ENCODE measurements at places on chromosomes 11 and 22.
A peak's percentile ranks its signal among the peaks of the same experiment; 100 is the strongest.

DNA sequence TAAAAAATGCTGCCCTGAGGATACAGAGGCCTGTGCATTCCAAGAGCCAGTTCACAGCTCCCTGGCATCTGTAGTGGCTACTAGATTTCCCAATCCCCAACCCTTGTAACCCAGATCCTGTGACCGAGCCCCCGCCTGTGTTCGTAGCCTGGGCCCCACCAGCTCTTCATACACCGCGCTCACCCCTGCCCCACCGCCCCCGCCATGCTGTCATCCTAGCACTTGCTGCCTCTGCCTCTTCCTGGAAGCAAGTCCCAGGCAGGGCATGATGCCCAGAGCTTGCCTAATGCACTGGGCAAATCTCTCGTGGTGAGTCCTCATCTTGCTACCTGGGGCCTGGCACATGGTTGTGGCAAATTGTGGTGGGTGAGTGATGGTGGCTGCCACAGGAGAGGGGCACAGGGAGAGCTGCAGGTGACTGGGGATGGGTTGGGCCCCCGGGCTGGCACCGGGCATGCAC lies 7.1 kb downstream of the MGAT3 start:
- DNase-seq = peak; percentile 49
- no peaks in the 10 kb centered on the region for H3K36me3 ChIP-seq
- no peak overlapping the region for H3K27ac ChIP-seq

- no peak for DNase-seq
- no peaks in the 10 kb centered on the region for H3K36me3 ChIP-seq
- no peak overlapping the region for H3K4me3 ChIP-seq
- no peaks in the 10 kb centered on the region for H3K4me1 ChIP-seq
Observed at GRCh38 chr11:2105511-2105910, 33.7 kb downstream of the IGF2 start.

GRCh38 chr11:105315287-105315686 lies 175.7 kb upstream of the CARD18 start:
- H3K4me3 ChIP-seq = no peak overlapping the region
- no peaks in the 10 kb centered on the region for H3K27me3 ChIP-seq
- H3K27ac ChIP-seq = no peak overlapping the region
- no peaks in the 10 kb centered on the region for H3K36me3 ChIP-seq

DNA sequence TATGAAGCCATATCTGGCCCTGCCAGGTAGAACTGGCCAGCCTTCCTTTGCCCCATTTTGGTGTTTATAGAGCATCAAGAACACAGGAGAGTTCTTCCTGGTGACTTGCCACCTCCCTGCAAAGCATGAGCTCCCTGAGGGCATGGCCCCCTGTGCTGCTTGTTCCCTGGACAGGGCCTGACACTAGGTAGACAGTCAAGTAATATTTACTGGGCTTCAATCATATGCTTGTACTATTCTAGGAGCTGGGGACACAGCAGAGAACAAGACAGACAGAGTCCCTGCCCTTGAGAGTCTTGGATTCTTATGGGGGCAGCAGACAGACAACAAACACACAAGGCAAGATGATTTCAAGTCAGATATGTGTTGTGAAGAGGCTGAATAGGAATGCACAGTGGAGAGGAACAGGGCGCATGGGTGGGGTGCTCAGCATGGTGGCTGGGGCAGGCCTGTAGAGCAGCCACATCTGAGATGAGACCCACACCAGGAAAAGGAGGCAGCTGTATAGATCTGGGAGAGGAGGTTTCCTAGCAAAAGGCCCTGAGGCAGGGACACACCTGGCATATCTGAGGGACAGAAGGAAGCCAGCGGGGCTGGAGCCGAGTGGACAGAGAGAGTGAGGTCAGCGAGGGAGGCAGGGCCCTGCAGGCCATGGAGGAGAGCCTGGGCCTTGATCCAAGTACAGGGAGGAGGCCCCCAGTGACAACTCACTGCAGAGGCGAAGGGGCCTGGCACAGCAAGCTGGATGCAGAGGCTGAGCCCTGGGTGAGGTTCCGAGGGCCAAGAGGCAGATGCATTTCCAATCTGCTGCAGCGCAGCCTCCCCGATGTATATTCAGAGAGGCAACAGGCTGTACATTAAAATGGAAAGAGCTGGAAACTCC lies 10.2 kb upstream of the CBX6 start:
- H3K27ac ChIP-seq = peak overlapping the region; percentile 23
- peaks cover 26% of the 10 kb centered on the region for H3K4me1 ChIP-seq
- no peaks in the 10 kb centered on the region for H3K36me3 ChIP-seq
- H3K27me3 ChIP-seq = no peaks in the 10 kb centered on the region
- no peak overlapping the region for H3K4me3 ChIP-seq

- H3K27ac ChIP-seq = no peak overlapping the region
- no peak overlapping the region for H3K4me3 ChIP-seq
- H3K36me3 ChIP-seq = no peaks in the 10 kb centered on the region
- no peaks in the 10 kb centered on the region for H3K27me3 ChIP-seq
Observed at GRCh38 chr11:2576549-2576948, 123.2 kb downstream of the KCNQ1OT1 start.

GRCh38 chr22:37053310-37054055 lies 1.9 kb downstream of the KCTD17 start:
- no peak for DNase-seq
- H3K27me3 ChIP-seq = no peaks in the 10 kb centered on the region
- no peak overlapping the region for H3K27ac ChIP-seq
- H3K36me3 ChIP-seq = no peaks in the 10 kb centered on the region
- H3K4me1 ChIP-seq = peaks cover 7% of the 10 kb centered on the region

GRCh38 chr22:46121079-46121478 lies 29.2 kb upstream of the PPARA start:
- no peak overlapping the region for H3K4me3 ChIP-seq
- no peaks in the 10 kb centered on the region for H3K36me3 ChIP-seq
- no peaks in the 10 kb centered on the region for H3K4me1 ChIP-seq
- H3K27me3 ChIP-seq = no peaks in the 10 kb centered on the region
- DNase-seq = no peak

DNA sequence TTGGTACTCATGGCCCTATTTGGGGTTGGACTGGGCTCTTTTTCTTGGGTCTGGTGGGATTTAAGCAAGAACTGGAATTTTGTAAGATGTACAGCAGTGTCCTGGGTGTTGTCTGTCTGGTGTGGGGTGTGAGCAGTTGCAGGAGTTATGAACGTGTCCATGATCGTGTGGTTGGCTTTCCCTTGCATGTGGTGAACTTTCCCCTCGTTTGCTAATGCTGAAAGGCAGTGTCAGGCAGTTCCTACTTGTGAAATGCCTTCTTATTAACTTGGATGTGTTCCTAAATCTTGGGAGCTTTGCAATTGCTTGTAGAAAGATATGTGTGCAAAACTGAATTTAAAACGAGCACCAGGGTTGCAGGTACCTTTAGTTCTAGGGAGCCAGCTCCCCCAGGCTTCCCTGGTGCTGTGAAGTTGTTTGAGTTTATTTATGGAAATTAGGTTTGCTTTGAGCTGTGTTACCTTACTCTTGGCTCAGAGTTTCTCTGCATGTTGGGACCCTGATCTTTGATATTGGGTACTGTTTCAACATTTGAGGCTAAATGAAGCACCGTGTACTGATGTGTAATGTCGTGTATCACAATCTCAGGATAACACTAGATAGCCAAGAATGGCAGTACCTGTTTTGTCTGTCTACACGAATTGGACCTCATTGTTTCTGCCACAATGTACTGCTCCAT lies 35.8 kb upstream of the HSD17B12 start:
- H3K27ac ChIP-seq = peak overlapping the region; percentile 35
- 0 out of 2 replicates have a peak, but pooled peaks cover under 1% of the 10 kb centered on the region for H3K27me3 ChIP-seq
- DNase-seq = peak; percentile 43
- peak overlapping the region; percentile 85 for H3K4me3 ChIP-seq
- no peaks in the 10 kb centered on the region for H3K36me3 ChIP-seq

- H3K36me3 ChIP-seq = peaks cover 15% of the 10 kb centered on the region
- H3K27me3 ChIP-seq = no peaks in the 10 kb centered on the region
- no peak overlapping the region for H3K27ac ChIP-seq
- H3K4me1 ChIP-seq = no peaks in the 10 kb centered on the region
Observed at GRCh38 chr22:29520851-29521250, 32.7 kb downstream of the THOC5 start.

GRCh38 chr11:88151709-88152265 lies 23.5 kb downstream of the RAB38 start:
- H3K36me3 ChIP-seq = peaks cover 8% of the 10 kb centered on the region
- H3K27ac ChIP-seq = no peak overlapping the region
- no peak for DNase-seq
- no peaks in the 10 kb centered on the region for H3K4me1 ChIP-seq
- H3K27me3 ChIP-seq = no peaks in the 10 kb centered on the region

DNA sequence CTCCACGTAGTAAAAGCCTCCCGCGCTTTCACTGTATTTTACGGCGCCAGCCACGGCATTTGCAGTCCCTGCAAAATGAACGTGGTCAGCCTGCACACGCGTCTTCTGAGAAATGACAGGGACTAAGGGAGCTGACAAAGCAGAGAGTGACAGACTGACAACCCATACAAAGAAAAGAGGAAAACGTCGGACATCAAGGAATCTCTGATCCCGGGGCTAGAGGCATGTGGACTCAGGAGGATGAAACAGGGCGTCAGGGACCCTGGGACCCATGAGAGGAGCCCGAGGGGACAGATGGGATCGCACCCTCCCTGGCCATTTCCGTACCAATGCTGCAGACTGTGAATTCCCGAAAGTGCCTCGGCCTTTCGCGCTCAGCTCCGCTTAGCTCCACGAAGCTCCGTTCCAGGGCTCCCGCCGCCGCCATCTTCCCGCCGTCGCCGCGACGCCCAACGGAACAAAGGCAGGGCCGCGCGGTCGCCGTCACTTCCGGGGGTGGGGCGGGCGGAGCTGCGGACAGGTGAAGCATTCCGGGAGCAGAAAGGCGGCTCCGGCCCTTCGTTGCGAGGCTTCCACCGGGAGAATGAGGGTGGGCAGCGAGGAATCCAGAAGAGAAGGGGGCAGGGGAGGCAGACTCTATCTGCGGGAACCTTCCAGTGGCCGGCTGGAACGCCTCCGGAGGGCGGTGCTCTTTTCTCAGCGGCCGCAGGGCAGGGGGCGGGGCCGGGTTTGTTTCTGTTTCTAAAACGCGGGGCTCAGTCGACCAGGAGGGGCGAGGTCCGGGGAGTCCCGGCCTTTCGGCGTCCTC lies at the start of gene NUP160:
TSS of gene NUP160 (minus strand) at position 459 of the 808 bp plus-strand sequence. CDS start at position 427, 32 bp downstream.
- H3K4me1 ChIP-seq = peaks cover 16% of the 10 kb centered on the region
- H3K27me3 ChIP-seq = no peaks in the 10 kb centered on the region
- peak; percentile 84 for DNase-seq
- H3K27ac ChIP-seq = peak within 1 kb of the TSS; percentile 72

- H3K4me3 ChIP-seq = no peak overlapping the region
- no peaks in the 10 kb centered on the region for H3K4me1 ChIP-seq
- no peak for DNase-seq
- no peak overlapping the region for H3K27ac ChIP-seq
- H3K36me3 ChIP-seq = no peaks in the 10 kb centered on the region
Observed at GRCh38 chr11:45657496-45658260, 7.7 kb downstream of the CHST1 start.

DNA sequence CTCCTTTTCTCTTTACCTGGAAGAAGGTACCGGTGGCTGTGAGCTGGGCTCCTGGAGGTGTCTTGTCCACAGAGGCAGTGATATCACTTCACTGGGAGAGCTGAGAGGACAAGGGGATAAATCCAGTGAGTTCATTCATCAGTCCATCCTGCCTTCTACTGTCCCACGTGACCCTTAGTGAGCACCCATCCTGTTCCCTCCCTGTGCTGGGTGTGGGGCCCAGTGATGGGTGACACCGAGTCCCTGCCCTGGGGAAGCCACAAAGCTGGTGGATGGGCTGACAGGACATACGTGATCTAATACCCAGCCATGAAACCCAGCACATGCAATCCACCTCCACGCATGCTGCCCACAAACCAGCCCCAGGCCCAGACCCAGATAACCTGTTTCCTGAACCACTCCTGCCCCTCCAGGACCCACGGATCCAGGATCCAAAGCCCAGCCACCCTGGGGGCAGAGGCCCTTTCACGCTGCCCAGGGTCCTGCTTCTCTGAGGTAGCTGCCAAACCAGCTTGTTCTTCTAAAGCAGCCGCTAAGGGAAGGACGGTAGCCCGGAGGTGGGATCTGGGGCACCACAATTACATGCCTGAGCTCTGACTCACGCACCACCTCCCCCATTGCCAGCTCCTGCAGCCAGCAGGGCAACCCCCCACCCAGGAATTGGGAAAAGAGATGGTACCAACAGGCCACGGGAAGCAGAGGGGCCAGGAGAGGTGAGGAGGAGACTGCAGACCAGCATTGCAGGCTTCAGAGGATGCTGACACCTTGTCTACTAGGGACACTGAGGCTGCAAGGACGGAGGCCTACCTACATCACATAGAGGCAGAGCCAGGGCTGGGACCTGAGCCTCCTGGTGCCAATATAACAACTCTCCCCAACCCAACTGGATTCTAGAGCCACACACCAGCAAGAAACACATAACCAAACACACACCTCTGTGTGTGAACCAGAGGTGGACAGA lies 35.2 kb downstream of the GDPD5 start:
- H3K4me1 ChIP-seq = peaks cover 26% of the 10 kb centered on the region
- H3K27me3 ChIP-seq = no peaks in the 10 kb centered on the region
- peak; percentile 76 for DNase-seq
- no peak overlapping the region for H3K27ac ChIP-seq
- no peaks in the 10 kb centered on the region for H3K36me3 ChIP-seq
- no peak overlapping the region for H3K4me3 ChIP-seq

GRCh38 chr22:49566141-49566541 lies 261.5 kb downstream of the BRD1 start:
- no peak overlapping the region for H3K27ac ChIP-seq
- no peak overlapping the region for H3K4me3 ChIP-seq
- no peaks in the 10 kb centered on the region for H3K4me1 ChIP-seq
- H3K36me3 ChIP-seq = no peaks in the 10 kb centered on the region
- DNase-seq = no peak
- H3K27me3 ChIP-seq = peaks cover 100% of the 10 kb centered on the region

DNA sequence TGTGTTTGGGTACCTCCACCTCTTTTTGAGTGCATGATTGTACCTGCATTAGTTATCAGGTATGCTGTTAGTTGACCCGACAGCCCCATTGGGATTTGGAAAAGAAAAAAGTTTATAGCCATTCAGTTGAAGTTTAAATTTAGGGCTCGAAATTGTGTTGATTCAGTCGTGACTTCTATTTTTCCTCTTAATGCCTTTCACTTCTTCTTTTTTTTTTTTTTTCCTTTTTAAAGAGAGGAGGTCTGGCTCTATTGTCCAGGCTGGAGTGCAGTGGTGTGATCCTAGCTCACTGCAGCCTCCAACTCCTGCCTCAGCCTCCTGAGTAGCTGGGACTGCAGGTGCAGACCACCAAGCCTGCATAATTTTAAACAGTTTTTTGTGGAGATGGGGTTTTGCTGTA lies 2.3 kb downstream of the STT3A start:
- no peak for DNase-seq
- H3K4me3 ChIP-seq = no peak overlapping the region
- H3K4me1 ChIP-seq = peaks cover 19% of the 10 kb centered on the region
- H3K27me3 ChIP-seq = no peaks in the 10 kb centered on the region

- H3K36me3 ChIP-seq = no peaks in the 10 kb centered on the region
- H3K4me3 ChIP-seq = no peak overlapping the region
- no peaks in the 10 kb centered on the region for H3K27me3 ChIP-seq
- no peak for DNase-seq
- no peaks in the 10 kb centered on the region for H3K4me1 ChIP-seq
Observed at GRCh38 chr11:36341915-36342314, 45.8 kb downstream of the PRR5L start.
